Activated CD4-positive, alpha-beta T cell treated with anti-CD3 and anti-CD28 coated beads, Interleukin-2, amount 10 ng/mL, durations not matched to agents 7 days and 5 days (primary cell): ENCODE measurements at places on chromosomes 7 and 10. TPM values are rescaled to one million over a fixed set of nuclear protein-coding genes. Genes with fewer than 3 reads are reported as not detected.

TRPV5 gene
- total RNA-seq = not detected

SPDYE11 gene
- total RNA-seq = not detected

DNA sequence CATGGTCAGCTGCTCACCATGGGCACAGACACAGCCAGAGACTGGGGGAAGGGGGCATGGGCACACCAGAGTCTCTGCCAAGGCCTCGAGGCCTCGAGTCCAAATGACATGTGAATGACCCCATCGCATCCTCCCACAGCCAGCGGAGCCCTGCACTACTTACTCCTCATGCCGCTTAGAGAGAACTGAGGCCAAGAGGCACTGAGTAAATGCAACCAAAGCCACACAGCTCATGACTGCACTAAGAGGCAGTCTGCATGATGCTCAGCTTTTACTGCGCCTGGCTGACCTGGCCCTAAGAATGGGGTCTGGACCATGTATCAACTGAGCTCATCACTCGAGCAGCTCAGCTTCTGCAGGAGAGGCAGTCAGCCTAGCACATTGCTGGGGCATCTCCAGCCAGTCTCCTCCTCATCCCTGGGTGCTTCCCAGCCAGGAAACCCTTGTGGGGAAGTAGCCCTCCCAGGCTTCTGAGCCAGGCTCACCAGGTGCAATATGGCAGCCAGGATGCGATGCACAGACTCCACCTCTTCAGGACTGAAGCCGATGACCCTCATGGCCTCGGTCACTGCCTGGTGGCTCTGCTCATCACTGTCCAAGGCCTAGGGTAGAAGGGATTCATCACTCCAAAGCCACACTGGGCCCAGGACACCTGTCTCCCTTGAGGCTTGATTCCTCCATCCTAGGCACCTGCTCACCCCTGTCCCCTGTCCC is 7.5 kb downstream of the MYO1G start:
- no peak overlapping the region for H3K27ac ChIP-seq
- H3K36me3 ChIP-seq = peaks cover 61% of the 10 kb centered on the region
- peaks cover 38% of the 10 kb centered on the region for H3K4me1 ChIP-seq
- H3K27me3 ChIP-seq = no peaks in the 10 kb centered on the region

GRCh38 chr10:88999625-89000024 is 9.0 kb downstream of the FAS start:
- H3K4me1 ChIP-seq = peaks cover 86% of the 10 kb centered on the region
- H3K4me3 ChIP-seq = no peak overlapping the region
- H3K27ac ChIP-seq = peak overlapping the region; percentile 25
- DNase-seq = no peak

ZP3 gene
- 1.0 TPM for total RNA-seq

DNA sequence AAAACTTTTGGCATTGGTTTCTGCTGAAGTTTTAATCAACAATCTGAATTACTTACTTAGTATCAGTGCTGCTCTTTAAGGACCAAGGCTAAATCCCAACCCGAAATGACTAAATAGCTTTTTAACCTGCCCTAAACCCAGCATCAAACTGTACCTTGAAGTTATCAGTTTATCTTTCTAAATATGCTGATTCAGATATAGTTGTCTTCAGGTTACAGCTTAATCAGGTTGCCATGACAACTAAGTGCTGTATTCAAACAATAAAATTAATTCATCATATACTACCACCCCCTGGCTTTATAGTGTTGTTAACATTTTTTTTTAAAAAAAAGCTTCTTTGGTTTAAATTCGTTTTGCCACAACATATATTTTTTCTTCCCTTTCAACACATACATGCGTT is 239.6 kb downstream of the TWIST1 start:
- no peaks in the 10 kb centered on the region for H3K4me1 ChIP-seq
- H3K4me3 ChIP-seq = no peak overlapping the region
- no peaks in the 10 kb centered on the region for H3K36me3 ChIP-seq

- no peak overlapping the region for H3K27ac ChIP-seq
- H3K4me1 ChIP-seq = no peaks in the 10 kb centered on the region
- no peaks in the 10 kb centered on the region for H3K36me3 ChIP-seq
- H3K4me3 ChIP-seq = no peak overlapping the region
- peaks cover 4% of the 10 kb centered on the region for H3K27me3 ChIP-seq
These were observed 267.8 kb downstream of the PARD3 start for GRCh38 chr10:34547291-34547690.

- peaks cover 5% of the 10 kb centered on the region for H3K27me3 ChIP-seq
- H3K27ac ChIP-seq = no peak overlapping the region
These were observed 309.7 kb downstream of the CTNNA3 start for GRCh38 chr10:67386260-67386659.

GRCh38 chr10:30687698-30688213 is 58.2 kb upstream of the LYZL2 start:
- peak overlapping the region; percentile 1 for H3K27ac ChIP-seq
- H3K4me3 ChIP-seq = no peak overlapping the region
- peak; percentile 81 for DNase-seq
- H3K36me3 ChIP-seq = peaks cover 2% of the 10 kb centered on the region

DNA sequence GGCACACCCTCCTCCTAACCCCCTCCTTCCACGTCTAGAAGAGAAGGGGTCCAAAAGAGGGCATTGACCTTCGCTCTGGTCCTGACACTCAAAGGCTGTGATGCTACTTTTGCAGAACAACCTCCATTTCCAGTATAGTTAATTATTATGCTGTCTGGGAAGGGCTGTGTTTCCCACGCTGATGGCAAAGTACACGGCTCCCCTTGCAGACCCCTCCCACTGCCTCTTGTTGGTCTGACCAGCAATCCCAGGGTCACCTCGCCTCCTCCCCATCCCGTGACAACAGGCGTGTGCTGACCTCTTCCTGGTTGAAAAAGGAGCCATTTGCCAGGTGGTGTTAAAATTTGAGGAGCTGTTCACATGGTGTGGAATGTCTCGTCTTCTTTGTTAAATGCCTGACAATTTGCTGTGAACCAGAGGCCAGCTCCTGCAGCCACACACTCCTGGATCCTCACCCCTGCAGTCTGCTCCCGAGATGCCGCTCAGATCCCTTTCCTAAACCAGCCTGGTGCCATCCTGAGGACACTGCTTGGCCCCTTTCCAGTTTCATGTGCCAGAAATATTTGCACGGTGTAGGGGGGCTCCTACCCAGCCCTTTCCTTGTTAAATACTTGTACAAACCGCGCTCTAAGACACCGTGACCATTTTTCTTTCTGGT is 321.7 kb downstream of the WDR37 start:
- no peaks in the 10 kb centered on the region for H3K4me1 ChIP-seq
- H3K36me3 ChIP-seq = no peaks in the 10 kb centered on the region
- H3K27ac ChIP-seq = no peak overlapping the region
- H3K4me3 ChIP-seq = no peak overlapping the region
- peaks cover 27% of the 10 kb centered on the region for H3K27me3 ChIP-seq

- no peak overlapping the region for H3K27ac ChIP-seq
- peaks cover 4% of the 10 kb centered on the region for H3K27me3 ChIP-seq
- H3K4me3 ChIP-seq = no peak overlapping the region
- H3K4me1 ChIP-seq = peaks cover 5% of the 10 kb centered on the region
These were observed 39.5 kb upstream of the RTKN2 start for GRCh38 chr10:62308101-62308500.

KIAA1217 gene
- total RNA-seq = 0.32 TPM

DNA sequence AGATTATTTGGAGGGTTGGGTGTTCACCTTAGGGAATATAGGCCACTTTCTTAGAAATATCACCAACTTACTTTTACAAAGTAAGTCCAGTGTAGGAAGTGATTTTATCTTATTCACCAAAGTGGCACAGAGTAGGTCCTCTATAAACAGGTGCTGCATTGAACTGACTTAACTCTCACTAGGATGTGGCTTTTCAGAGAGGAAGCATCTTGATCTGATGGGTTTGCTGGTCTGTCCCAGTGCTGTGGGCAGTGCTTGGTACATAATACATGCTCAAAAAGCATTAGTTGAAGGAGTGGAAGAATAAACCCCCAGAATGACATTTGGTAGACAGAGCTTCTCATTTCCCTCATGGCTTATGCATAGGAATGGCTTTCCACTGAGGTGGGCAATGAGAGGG is 334.7 kb downstream of the LRMDA start:
- no peak overlapping the region for H3K4me3 ChIP-seq
- no peaks in the 10 kb centered on the region for H3K36me3 ChIP-seq
- H3K27me3 ChIP-seq = peaks cover 2% of the 10 kb centered on the region
- H3K27ac ChIP-seq = no peak overlapping the region
- no peak for DNase-seq

DNA sequence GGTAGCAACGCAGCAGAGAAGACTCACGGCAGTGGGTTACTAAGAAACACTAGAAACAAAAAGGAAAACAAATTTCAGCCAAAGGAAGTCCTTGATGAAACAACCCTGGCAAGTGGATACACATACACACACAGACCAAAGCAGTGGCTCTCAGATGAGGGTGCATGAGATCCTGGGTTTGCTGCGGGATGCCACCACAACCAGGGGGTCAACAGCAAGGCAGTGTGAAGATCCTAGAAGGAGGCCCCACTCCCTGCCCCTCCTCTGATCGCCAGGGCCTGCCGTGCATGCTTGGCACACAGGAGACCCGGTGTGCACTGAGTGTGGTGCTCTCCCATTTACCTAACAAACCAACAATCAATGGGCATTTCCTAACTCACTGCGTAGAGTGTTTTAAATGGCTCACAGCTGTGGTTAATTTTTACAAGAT is 252.3 kb upstream of the KLF14 start:
- no peaks in the 10 kb centered on the region for H3K27me3 ChIP-seq
- H3K36me3 ChIP-seq = peaks cover 6% of the 10 kb centered on the region
- peaks cover 58% of the 10 kb centered on the region for H3K4me1 ChIP-seq
- DNase-seq = peak; percentile 26

DNA sequence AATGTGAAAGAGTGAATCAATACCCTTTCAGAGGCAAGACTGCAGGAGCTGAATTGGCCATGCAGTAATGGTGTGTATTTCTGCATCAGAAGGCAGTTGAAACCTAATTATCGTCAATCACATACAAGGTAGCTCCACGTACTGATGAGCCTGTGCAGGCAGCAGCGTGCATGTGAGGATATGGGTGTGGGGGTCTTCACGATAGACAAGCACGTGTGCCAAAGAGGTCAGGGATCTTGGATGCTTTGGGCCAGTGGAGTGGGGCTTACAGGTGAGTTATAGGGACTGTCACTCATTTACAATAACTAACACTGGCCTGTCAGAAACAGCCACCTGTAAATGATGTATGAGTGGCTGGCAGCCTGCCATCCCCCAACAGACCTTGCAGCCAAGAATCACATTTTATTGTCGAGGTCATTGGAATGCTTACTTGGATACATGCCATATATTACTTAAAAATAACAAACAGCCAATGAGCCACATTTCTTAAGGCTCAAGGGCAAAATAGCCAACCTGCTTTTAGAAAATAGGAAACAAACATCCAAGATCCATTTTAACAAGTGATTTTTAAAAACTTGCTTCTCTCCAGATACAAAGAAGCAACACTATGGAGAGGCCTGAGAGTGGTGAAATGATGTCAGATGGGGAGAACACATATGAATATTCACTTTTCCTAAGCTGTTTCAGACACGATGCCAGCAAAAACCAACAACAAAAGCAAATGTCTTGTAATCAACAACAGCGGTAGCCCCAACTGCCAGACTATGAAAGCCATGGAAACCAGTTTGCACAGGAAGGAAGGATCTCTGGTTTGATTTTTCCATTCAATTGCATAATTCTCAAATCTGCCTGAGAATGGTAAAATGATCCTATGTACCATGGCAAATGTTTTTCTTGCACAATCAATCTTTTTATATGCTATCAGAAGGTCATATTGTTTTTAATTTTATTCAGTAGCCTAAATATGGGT is 210.7 kb downstream of the SKAP2 start:
- H3K27me3 ChIP-seq = peaks cover 44% of the 10 kb centered on the region
- no peaks in the 10 kb centered on the region for H3K36me3 ChIP-seq
- no peaks in the 10 kb centered on the region for H3K4me1 ChIP-seq
- H3K27ac ChIP-seq = no peak overlapping the region

GRCh38 chr10:113153493-113154102 is 203.6 kb downstream of the TCF7L2 start:
- DNase-seq = no peak
- no peaks in the 10 kb centered on the region for H3K27me3 ChIP-seq
- H3K27ac ChIP-seq = no peak overlapping the region
- H3K4me1 ChIP-seq = no peaks in the 10 kb centered on the region
- H3K4me3 ChIP-seq = no peak overlapping the region

GRCh38 chr10:106450966-106451365 is 713.5 kb downstream of the SORCS1 start:
- H3K4me3 ChIP-seq = no peak overlapping the region
- no peak overlapping the region for H3K27ac ChIP-seq
- no peaks in the 10 kb centered on the region for H3K27me3 ChIP-seq
- no peak for DNase-seq
- H3K4me1 ChIP-seq = no peaks in the 10 kb centered on the region

KEL gene
- 0.12 TPM for total RNA-seq

CLEC2L gene
- total RNA-seq = not detected

GRIFIN gene
- total RNA-seq = not detected

DNA sequence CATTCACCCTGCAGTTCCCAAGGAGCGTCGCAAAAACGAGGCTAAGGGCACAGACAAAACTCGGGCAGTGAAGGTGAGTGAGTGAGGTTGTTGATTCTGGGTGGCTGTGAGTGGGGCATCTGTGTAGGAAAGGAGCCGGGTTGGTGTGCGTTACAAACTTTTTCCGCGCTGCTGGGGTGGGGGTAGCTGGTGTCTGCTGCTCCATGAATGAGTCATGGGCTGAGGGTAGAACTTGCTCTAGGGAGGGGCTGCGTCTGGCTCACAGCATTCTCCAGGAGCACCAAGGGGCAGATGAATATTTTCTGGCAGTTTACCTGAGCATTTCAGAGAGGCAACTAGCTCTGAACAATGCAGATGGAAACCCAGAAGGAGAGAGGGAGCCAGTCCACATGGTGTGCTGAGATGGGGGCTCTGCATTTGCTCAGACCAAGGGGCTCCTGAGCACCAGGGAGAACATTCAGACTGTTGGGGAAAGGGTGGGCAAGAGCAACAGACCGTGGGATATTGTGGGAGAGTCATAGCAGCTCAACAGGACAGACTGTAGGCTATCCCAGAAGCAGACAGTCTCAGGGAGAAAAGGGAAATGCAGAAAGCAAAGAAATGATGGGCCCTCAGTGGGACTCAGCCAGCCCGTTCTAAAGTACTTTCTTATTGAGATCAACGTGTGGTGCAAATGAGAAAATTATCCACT is 18.8 kb downstream of the NOBOX start:
- H3K36me3 ChIP-seq = peaks cover 3% of the 10 kb centered on the region
- no peaks in the 10 kb centered on the region for H3K27me3 ChIP-seq
- no peak overlapping the region for H3K27ac ChIP-seq
- H3K4me3 ChIP-seq = no peak overlapping the region
- no peaks in the 10 kb centered on the region for H3K4me1 ChIP-seq
- peak; percentile 4 for DNase-seq

TRIL gene
- total RNA-seq = not detected

GUSB gene
- 63.3 TPM for total RNA-seq

GRCh38 chr7:28029051-28029450 is 151.5 kb downstream of the JAZF1 start:
- no peak overlapping the region for H3K27ac ChIP-seq
- H3K27me3 ChIP-seq = peaks cover 2% of the 10 kb centered on the region
- no peaks in the 10 kb centered on the region for H3K36me3 ChIP-seq
- H3K4me1 ChIP-seq = peaks cover 7% of the 10 kb centered on the region
